T-helper 1 cell (primary cell): ENCODE measurements at places on chromosomes 5 and 9.

GRCh38 chr9:34125681-34126206, 754 bp downstream of the DCAF12 start:
- DNase-seq = no peak

- no peak for DNase-seq
These were observed 152.1 kb downstream of the FSTL4 start for GRCh38 chr5:133460172-133460758.

GRCh38 chr5:78895616-78896015, 89.5 kb downstream of the ARSB start:
- no peak for DNase-seq

DNA sequence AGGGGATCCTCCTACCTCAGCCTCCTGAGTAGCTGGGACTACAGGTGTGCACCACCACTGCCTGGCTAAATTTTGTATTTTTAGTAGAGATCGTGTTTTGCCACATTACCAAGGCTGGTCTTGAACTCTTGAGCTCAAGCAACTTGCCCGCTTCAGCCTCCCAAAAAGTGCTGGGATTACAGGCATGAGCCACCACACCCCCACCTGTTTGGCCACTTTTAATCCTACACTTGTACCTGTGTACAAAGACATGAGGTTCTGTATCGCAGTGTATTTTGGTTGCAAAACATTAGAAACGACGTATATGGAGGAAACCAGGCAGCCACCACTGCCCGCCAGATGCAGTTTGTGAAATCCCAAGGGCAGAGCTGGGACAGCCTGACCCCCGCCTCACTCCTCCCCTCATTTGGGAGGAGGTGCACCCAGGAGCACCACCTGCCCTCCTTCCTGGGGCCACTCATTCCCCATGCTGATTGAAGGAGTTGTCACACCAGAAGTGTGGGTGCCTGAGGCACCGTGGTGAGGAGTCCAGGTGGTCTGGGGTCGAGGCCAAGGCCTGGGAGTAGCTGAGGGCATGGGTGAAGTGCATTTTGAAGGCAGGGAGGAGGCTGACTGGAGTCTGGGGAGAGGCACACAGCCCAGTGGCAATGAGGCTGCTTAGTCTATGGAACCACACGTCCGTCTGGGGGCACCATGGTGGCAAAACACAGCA, 39.3 kb upstream of the OLFM1 start:
- DNase-seq = no peak

DNA sequence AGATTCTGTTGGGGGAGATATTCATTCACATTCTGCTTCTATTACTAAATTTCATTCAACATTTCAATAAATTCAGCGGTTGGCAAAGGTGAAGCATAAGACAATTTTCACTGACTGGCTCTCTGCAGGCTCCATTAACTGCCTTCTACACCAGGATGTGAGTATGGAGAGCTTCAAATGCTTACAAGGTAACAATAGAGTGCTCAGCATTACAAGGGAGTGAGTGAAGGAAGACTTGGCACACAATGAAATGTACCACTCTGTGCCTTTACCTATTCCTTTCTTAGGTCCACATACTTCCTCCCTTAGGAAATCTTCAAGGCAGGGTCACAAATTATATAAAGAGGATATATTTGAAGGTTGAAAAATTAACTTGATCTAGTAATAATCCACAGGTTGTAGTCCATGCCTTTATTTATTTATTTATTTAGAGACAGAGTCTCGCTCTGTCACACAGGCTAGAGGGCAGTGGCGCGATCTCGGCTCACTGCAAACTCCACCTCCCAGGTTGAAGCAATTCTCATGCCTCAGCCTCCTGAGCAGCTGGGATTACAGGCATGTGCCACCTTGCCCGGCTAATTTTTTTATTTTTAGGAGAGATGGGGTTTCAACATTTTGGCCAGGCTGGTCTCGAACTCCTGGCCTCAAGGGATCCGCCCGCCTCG, 76.6 kb upstream of the FAM169A start:
- no peak for DNase-seq

- DNase-seq = no peak
These were observed 3.3 kb downstream of the LPAR1 start for GRCh38 chr9:111034898-111035539.

- no peak for DNase-seq
These were observed 24.7 kb downstream of the NTRK2 start for GRCh38 chr9:84694248-84694647.

GRCh38 chr5:132774896-132775295, 2.1 kb downstream of the SEPTIN8 start:
- no peak for DNase-seq

DNA sequence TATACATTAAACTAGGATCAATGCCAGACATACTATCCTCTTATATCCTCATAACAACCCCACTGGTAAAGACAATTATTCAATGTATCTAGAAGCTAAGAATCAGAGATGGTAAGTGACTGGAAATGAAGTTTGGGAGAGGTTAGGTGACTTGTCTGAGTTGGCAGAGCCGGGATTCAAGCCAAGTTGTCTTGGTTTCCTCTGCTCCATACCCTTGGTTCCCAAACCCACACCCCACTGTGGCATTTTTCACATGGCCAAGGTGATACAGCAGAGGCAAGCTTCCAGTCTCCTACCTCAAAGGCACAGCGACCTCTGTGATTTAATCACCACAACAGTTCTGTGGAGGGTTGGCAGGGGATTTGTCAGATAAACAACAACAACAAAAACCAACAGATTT, 34.7 kb upstream of the ADRB2 start:
- no peak for DNase-seq

- DNase-seq = no peak
These were observed 11.3 kb downstream of the STOM start for GRCh38 chr9:121358751-121359150.

- no peak for DNase-seq
These were observed 411.1 kb upstream of the NUDT12 start for GRCh38 chr5:103973669-103974068.
